Osteocyte (in vitro differentiated cells): ENCODE measurements at places on chromosomes 16 and 17. TPM values are rescaled to one million over a fixed set of nuclear protein-coding genes. Genes with fewer than 3 reads are reported as not detected.

DNA sequence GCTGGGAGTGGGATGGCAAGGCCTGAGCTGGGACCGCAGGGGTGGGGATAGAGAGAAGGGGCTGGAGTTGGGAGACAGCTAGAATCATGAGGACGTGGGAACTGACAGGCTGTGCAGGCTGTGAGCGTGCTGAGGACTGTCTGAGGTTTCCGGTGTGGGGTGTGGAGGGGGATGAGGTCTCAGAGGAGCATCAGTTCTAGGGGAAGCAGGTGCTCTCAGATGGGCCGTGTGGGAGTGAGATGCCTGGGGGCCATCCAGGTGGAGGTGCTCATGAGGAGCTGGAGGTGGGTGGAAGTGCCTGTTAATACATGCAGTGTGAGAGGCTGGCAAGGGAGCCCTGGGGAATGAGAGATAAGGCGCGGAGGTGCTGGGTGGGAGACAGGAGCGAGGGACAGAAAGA lies 27.2 kb downstream of the HASPIN start:
- DNase-seq: no peak
- H3K27me3 ChIP-seq: peaks cover 20% of the 10 kb centered on the region
- no peaks in the 10 kb centered on the region for H3K4me1 ChIP-seq
- H3K27ac ChIP-seq: no peak overlapping the region
- H3K4me3 ChIP-seq: no peak overlapping the region

The CACNA1H gene
- 21.2 and 21.3 TPM in 2 replicates for total RNA-seq

The PSMC3IP gene
- total RNA-seq: 5.5 and 5.6 TPM in 2 replicates

- no peak overlapping the region for H3K27ac ChIP-seq
- H3K36me3 ChIP-seq: peaks cover 2% of the 10 kb centered on the region
- no peaks in the 10 kb centered on the region for H3K27me3 ChIP-seq
These were observed 11.3 kb downstream of the TMC6 start for GRCh38 chr17:78117027-78117981.

GRCh38 chr16:68426347-68426652 lies 22.0 kb downstream of the SMPD3 start:
- H3K27me3 ChIP-seq: peaks cover 41% of the 10 kb centered on the region
- no peak for DNase-seq
- no peaks in the 10 kb centered on the region for H3K4me1 ChIP-seq
- no peak overlapping the region for H3K4me3 ChIP-seq

DNA sequence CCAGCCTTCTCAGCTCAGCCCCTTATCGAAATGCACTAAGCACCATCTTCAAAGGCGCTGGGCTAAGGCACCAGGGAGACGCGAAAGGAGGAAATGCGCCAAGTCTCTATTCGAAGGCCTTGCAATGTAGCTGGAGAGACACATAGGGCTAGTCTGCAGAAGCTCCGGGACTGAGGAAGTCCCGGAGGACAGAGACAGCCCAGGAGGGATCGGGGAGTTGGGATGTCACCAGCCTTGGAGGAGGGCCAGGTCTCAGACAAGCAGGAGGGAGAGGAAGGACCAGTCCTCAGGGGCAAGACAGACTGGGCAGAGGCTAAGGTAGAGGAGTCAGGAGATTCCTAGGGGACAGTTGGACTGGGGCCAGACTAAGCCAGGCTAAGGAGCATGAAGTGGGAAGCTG lies 8.5 kb downstream of the C17orf100 start:
- no peak overlapping the region for H3K4me3 ChIP-seq
- H3K4me1 ChIP-seq: peaks cover 12% of the 10 kb centered on the region
- H3K27ac ChIP-seq: no peak overlapping the region
- peaks cover 3% of the 10 kb centered on the region for H3K36me3 ChIP-seq
- peaks cover 58% of the 10 kb centered on the region for H3K27me3 ChIP-seq

- H3K27me3 ChIP-seq: no peaks in the 10 kb centered on the region
- no peaks in the 10 kb centered on the region for H3K36me3 ChIP-seq
- H3K4me3 ChIP-seq: no peak overlapping the region
- H3K27ac ChIP-seq: no peak overlapping the region
- DNase-seq: no peak
These were observed 166.2 kb downstream of the XYLT1 start for GRCh38 chr16:17304491-17305119.

GRCh38 chr16:4015275-4016004 lies 100.8 kb downstream of the ADCY9 start:
- H3K4me3 ChIP-seq: no peak overlapping the region
- no peaks in the 10 kb centered on the region for H3K36me3 ChIP-seq
- peak overlapping the region; percentile 23 for H3K27ac ChIP-seq
- DNase-seq: no peak
- H3K27me3 ChIP-seq: no peaks in the 10 kb centered on the region

DNA sequence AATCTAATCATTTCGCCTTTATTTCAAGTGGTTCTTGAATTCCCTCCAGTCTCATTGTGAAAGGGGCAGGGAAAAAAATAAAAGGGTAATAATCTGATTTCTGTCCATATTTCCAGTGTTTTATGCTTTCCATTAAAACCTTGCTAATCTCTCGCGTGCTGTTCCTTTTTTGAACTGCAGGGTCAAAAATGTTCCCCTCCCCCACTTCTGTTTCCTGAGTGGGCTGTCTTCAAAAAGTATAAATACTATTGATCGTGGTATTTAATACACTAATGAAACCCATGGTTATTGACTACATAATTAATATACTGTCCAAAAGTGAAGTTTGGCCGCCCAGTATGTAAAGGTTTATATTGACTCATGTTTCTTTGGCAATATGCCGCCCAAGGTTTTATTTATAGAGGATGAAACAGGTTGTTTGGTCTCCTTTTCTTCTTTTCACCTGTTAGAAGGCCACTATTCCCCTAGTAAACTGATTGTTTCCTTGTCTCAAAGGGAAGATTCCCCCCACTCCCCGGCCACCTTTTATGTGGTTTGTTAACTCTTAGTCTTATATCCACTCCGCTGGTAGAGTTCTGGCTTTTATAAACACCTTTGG lies 69.7 kb downstream of the RPA1 start:
- H3K27me3 ChIP-seq: no peaks in the 10 kb centered on the region
- DNase-seq: no peak
- H3K36me3 ChIP-seq: peaks cover 19% of the 10 kb centered on the region
- H3K4me1 ChIP-seq: no peaks in the 10 kb centered on the region
- H3K4me3 ChIP-seq: no peak overlapping the region

- no peak for DNase-seq
- H3K36me3 ChIP-seq: peaks cover 47% of the 10 kb centered on the region
- no peaks in the 10 kb centered on the region for H3K4me1 ChIP-seq
- no peak overlapping the region for H3K27ac ChIP-seq
- H3K27me3 ChIP-seq: no peaks in the 10 kb centered on the region
These were observed 7.6 kb upstream of the PLD6 start for GRCh38 chr17:17213775-17214174.

DNA sequence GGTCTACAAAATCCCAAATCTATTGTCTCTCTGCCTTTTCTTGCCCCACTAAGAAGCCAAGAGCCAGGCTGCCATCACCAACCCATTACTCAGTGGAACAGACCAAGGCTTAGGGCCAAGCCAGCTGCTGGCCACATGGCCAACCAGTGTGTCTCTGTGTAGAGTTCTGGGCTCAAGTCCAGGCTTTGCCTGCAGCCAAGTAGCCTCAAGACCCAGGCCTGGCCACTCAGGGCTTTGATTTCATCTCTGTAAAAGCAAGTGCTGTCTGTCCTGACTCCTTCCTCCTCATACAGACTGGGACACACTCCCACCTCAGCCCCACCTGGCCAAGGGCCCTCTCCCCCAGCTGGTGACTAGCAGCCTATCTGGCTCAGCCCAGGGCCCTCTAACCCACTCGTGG lies 14.6 kb downstream of the SREBF1 start:
- no peak overlapping the region for H3K27ac ChIP-seq
- H3K4me1 ChIP-seq: peaks cover 71% of the 10 kb centered on the region
- no peak for DNase-seq
- no peaks in the 10 kb centered on the region for H3K27me3 ChIP-seq

- no peaks in the 10 kb centered on the region for H3K27me3 ChIP-seq
- H3K4me3 ChIP-seq: peak overlapping the region; percentile 42
- H3K36me3 ChIP-seq: no peaks in the 10 kb centered on the region
- peak overlapping the region; percentile 78 for H3K27ac ChIP-seq
These were observed 15.4 kb downstream of the ARL2BP start for GRCh38 chr16:57260294-57260929.

DNA sequence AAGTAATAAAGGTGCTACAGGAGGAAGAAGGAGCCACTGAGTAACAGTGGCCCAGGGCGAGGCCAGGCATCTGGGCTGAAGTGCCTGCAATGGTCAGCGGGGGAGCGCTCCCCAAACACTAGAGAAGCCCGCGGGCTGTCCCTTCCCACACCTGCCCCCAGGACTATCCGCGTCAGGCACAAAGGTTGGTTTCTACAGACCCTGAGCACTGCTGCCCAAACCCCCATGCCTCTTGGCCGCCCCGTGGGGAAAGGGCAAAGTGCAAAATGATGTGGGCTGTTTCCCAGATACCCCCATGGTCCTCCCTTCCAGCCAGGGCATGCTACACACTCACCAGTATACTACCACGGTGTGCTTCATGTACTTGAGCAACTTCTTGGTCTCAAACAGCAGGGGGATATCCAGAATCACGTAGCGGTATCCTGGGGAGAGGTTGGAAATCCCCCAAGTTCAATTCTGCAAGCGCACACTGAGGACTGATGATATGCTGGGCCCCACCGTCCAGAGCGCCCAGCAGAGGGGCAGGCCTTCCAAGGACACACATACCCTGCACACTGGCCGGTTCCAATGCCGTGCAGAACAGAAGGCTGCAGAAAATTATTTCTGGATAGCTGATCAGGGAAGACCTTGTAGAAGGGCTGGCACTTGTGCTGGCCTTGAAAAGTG lies 21.5 kb downstream of the DCAKD start:
- DNase-seq: no peak
- H3K4me3 ChIP-seq: no peak overlapping the region
- H3K27ac ChIP-seq: no peak overlapping the region
- no peaks in the 10 kb centered on the region for H3K4me1 ChIP-seq
- peaks cover 26% of the 10 kb centered on the region for H3K36me3 ChIP-seq

The ALDOC gene
- total RNA-seq: 2.7 and 3.2 TPM in 2 replicates

The NUP85 gene
- total RNA-seq: 58.1 and 61.1 TPM in 2 replicates

DNA sequence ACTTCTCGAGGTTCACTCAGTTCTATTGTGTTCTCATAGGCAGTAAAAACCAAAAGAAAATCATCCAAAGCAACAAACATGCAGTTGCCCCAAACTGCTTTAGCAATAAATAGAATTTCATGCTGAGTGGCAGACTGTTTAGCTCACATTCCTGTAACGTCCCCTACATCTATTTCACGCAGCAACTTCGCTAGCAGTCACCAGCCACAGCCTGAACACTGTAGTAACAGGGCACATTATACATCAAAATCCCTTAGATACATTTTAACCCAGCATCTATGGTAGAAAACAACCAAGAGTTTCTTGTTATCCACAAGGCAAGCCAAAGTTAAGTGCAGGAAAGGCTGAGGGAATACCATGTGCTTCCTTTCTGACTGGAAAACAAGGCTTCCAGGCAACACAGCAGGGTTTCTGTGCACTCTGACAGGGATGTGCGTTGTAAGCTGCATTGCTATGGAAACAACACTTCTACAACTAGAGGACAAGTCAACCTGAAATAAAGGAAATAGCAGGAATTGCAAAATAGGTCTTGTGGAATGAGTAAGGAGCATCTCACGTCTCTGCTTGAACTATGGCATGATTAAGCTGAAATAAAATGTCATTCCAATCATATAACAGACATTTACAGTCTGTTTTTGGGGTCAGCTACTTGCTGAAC lies 55.4 kb downstream of the CFDP1 start:
- H3K4me3 ChIP-seq: peak overlapping the region; percentile 22
- peak; percentile 89 for DNase-seq
- H3K27ac ChIP-seq: peak overlapping the region; percentile 98
- H3K4me1 ChIP-seq: peaks cover 49% of the 10 kb centered on the region

The ORMDL3 gene
- total RNA-seq: 59.4 and 60.5 TPM in 2 replicates

The FOXN1 gene
- not detected in 2 replicates for total RNA-seq

The ETV4 gene
- total RNA-seq: 5.9 and 6.5 TPM in 2 replicates

GRCh38 chr17:47102914-47103313 lies 86.2 kb downstream of the CDC27 start:
- H3K4me1 ChIP-seq: peaks cover 18% of the 10 kb centered on the region
- H3K27ac ChIP-seq: no peak overlapping the region
- H3K4me3 ChIP-seq: no peak overlapping the region
- no peaks in the 10 kb centered on the region for H3K36me3 ChIP-seq
- H3K27me3 ChIP-seq: peaks cover 2% of the 10 kb centered on the region
